ENCODE measurements at places on chromosomes 6 and 20.
A peak's percentile ranks its signal among the peaks of the same experiment; 100 is the strongest.

DNA sequence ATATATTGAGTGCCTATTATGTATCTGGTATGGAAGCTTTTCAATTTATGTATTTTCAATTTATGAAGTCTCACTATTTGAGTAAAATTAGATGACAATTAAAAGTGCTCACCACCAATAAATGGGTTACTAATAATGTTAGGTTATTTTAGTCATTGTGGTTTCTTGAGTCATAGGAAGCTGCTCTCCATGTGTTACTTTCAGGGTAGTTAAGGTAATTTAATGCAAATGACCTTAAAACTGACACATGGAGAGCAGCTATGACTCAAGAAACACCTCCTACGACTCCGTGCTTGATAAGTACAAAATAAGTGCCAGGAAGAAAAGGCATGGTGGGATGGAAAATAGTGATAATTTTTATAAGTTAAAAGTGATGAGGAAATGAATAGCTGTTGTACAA, 16.5 kb upstream of the TINAG start:
- DNase-seq, result no peak

DNA sequence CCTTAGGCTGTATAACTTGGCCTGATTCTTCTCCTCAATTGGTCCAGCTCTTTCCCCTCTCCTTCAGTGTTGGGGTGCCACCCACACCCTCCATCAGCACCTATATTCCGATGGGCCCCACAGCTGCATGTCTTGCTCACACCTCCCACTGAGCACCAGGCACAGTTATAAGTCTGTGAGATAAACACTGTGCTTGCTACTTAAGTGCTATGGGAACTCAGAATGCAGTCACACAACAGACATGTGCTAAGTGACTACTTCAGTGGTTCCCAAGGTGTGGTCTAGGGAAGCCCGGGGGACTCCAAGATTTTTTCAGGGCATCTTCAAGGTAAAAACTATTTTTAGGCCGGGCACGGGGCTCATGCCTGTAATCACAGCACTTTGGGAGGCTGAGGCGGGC, 7.3 kb downstream of the ZC3H12D start:
- no peak for DNase-seq

GRCh38 chr6:139977887-139978332, 603.5 kb upstream of the CITED2 start:
- DNase-seq, result no peak

- no peak for DNase-seq
Measured at GRCh38 chr6:88848870-88849269, 114.5 kb downstream of the RNGTT start.

DNA sequence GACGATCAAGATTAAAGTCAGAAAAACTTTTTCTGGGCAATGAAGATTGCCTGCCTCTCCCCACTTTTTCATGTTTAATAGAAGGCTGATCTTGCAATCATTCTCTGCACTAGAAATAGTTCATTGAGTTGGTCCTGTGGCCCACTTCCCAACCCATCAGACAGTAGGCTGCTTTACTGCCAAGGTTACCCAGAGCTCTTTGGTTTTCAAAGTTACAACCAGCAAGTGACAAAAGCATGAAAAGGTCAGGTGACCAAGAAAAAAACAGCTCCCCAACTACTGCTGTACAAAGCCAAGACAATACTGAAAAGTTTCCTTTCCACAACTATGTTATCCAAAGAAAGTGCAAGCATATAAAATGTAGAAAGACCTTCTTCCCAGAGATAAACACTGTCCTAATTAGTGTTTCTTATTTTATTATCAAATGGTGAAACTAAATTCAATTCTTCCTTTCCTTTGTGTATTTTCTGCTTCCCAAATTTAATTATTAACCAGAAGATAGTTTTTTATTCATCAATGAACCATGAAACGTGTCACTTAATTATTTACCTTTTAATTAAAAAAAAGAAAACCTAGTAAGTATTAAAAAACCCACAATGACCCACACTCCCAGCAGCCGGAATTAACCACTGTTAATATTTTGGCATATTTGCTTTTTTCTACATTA, 16.6 kb downstream of the DNAAF9 start:
- DNase-seq, result no peak

- DNase-seq, result peak; percentile 60
Measured at GRCh38 chr20:52312132-52312729, 120.7 kb upstream of the ZFP64 start.

DNA sequence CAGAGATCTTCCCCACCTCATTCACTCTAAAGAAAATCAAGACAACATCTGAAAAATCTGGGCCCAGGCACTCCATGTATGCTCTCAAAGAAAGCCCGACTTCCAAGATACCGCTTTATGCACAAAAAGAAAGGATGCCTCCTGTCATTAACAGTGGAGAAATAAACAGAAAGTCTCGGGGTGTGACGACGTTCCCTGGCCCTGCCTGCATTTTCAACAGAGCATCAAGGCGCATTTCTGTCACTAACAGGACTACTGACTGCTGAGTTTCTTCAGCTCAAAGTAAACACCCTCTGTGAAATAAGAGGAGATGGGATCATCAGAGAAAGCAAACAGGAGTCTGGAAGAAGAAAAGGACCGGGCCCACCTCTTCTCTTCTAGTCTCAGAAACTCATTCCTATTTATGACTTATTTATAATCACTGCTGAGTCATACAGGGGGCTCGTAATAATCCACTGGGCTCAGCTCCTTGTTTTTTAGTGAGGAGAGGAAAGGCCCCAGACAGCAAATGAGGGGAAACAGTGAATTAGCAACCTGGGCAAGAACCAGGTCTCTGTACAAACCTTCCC, 99.7 kb downstream of the ZMYND8 start:
- no peak for DNase-seq

- no peak for DNase-seq
Measured at GRCh38 chr6:107413966-107414645, 45.3 kb downstream of the PDSS2 start.

DNA sequence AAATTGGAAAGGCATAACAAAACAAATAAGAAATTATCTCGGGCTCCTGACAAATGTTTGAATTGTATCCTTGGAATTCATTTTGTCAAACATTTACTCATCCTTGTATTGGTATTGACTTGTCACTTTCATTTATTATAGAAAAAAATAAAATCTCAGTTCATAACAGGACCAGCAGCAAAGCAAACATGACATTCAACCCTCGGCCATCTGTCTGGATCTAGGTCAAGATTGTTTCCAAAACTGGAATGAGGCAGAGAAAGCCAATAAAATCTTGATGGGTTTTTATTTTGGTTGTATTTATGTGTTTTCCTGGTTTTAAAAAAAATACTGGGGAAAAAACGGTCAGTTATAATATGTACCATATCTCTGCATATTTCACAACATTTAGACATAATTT, 42.9 kb upstream of the FABP7 start:
- DNase-seq, result no peak

GRCh38 chr6:143166247-143166695, 105.6 kb downstream of the AIG1 start:
- DNase-seq, result no peak

- DNase-seq, result no peak
Measured at GRCh38 chr6:55868771-55869479, 6.5 kb downstream of the BMP5 start.

GRCh38 chr6:116666869-116667268, 1.7 kb downstream of the ZUP1 start:
- DNase-seq, result no peak

DNA sequence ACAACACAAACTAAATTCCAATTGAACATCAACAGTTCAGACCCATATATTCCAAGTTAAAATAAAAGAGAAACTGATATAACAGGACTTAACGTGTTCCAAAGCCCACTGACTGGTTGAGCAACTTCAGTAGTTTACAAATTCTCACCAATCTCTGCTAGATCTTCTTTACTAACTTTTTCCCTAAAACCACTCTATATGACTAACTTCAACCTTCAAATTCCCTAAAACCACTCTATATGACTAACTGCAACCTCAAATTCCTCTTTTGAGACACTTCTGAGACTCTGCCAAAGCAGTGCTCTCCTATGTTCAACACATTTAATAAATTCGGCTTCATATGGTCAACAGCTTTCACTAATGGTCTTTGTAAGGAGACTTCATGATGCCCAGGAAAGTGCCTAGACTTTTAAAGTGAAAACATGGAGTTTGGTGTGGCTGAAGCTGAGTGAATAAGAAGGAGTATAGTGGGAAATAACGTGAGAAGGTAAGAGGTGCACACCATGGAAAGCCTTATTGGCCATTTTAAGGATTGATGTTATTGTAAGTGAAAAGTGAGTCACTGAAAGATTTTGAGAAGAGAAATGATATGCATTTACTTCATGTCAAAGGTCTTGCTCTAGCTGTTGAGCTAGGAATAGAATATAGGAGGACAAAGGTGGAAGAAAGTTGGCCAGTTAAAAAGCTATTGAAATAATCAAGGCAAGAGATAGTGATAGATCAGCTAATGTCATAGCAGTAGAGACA, 134.0 kb upstream of the HCRTR2 start:
- no peak for DNase-seq

GRCh38 chr6:100296810-100297544, 167.7 kb downstream of the SIM1 start:
- no peak for DNase-seq

All from NCI-H1092 (cell line).